ENCODE measurements at places on chromosomes 2 and 18.
A peak's percentile ranks its signal among the peaks of the same experiment; 100 is the strongest.

DNA sequence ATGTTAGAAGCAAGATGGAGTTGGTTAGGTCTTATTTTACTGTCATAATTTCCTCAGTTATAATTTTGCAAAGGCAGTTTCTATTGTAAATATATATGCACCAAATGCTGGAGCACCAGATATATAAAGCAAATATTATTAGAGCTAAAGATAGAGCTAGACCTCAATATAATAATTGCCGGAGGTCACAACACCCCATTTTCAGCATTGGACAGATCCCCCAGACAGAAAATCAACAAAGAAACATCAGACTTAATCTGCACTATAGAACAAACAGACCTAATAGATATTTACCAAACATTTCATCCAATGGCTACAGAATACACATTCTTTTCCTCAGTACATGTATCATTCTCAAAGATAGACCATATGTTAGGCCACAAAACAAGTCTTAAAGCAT is 115.2 kb downstream of the CABYR start:
- DNase-seq, result no peak

- DNase-seq, result no peak
Observed at GRCh38 chr2:113276761-113277425, 1.8 kb downstream of the PAX8 start.

DNA sequence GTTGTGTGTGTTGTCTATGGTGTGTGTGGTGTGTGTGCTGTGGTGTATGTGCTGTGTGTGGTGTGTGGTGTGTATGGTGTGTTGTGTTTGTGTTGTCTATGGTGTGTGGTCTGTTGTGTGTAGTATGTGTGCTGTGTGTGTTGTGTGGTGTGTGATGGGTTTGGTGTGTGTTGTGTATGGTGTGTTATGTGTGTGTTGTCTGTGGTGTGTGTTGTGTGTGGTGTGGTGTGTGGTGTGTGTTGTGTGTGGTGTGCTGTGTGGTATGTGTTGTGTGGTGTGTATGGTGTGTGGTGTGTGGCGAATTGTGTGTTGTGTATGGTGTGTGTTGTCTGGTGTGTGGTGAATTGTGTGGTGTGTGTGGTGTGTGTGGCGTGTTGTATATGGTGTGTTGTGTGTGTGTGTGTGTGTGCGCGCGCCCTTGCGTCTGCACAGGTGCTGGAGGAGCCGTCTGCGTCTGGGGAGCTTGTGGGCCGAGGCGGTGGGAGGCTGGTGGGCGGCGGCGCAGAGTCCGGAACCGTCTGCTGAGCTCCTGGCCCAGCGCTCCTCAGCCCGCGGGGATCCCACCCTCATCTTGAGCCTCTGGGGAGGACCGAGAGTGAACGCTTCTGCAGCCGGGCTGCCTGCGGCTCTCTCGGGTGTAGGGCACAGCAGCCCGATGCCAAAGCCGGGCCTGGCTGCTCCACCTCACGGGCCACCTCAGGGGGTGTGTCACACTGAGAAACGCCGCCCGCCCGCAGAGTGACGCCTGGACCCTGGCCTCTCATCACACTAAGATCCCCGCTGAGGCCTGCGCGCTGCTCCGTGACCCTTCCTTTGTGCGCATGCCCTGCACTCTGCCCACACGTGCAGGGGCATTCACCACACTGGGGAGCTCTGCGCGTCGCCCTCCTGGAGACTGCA is 8.8 kb upstream of the ADI1 start:
- DNase-seq, result no peak

DNA sequence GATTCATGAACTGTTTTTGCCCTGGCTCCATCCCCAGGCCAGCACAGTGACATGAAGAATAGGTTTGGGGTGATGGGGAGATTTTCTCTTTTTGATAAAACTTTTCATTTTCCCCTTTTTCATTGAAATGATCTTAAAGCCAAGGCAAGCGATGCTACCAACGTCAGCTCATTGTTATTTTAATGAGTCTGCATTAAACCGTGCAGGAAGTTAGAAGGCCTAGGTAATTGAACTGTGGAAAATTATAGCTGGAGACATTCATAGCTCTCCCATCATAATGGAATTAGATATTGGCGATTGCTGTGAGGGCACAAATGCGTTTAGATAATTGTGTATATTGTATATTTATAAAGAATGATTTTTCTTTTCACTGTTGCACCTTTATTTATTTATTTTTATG is 33.2 kb downstream of the SMARCAL1 start:
- no peak for DNase-seq

- DNase-seq, result no peak
Observed at GRCh38 chr18:59779979-59780378, 82.8 kb upstream of the CCBE1 start.

DNA sequence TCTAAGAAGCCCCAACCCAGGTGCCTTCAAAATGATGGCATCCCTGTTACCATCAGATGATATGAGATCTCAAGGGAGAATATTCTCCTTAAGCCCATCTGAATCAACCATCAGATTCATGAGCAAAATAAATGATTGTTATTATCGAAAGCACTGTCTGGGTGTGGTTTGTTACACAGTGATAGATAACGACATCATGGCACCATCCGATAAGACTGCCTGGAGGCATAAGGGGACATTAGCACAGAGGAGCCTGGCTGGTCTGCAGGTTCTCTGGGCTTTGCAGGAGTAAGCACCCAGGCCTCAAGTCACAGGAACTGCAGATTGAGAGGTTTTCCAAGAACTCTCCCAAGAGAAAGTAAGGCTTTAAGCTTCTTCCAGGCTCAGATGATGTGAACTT is 15.6 kb downstream of the BMP10 start:
- peak; percentile 23 for DNase-seq

DNA sequence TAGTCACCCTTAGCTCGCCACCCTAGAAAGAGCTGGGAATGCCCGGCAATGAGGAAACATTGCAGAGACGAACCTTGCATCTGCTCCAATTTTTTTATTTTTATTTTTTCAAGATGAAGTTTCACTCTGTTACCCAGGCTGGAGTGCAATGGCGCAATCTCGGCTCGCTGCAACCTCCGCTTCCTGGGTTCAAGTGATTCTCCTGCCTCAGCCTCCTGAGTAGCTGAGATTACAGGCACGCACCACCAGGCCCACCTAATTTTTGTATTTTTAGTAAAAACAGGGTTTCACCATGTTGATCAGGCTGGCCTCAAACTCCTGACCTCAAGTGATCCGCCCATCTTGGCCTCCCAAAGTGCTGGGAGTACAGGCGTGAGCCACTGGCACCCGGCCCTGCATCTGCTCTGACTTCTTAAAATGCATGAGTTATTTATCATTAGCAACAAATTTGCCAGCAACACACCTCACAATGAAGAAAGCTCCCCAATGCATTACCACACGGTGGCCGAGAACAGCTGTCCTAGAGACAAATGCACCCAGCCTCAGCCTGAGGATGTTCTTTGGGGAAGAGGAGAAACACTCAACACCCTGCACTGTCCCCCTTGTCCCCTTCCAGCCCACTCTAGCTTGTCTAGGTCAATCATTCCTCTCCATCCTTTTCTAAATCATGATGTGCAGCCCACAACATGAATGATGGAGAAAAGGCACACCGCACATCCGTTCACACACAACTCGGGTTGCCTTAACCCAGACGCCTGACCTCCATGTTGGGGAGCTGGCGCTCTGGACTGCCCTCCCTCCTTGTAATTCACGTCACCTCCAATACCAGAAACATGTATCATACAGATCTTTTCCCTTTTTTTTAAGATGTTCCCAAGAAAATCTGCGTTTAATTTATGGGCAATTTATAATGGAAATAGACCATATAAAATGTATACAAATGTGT is 46.9 kb downstream of the TTC32 start:
- no peak for DNase-seq

DNA sequence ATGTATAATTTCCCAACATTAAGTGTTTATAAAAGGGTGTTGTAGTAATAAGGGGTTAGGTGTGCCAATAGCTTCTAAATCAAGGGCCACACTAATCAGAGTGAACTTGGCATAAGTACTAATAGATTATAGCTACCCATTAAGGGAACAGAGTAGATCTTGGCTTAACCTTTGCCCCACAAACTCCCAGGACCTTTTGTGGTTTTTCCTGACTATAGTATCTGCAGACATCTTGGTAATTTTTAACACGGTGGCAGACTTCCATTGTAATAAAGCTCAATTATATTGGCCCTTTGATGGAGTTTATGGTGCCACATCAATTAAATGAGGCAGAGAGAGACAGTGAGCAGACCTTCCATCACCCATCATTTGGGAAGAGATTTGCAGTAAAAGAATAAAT is 358.5 kb upstream of the HNRNPA3 start:
- no peak for DNase-seq

GRCh38 chr18:55549474-55550104 is 38.4 kb downstream of the TCF4 start:
- DNase-seq, result peak; percentile 15

DNA sequence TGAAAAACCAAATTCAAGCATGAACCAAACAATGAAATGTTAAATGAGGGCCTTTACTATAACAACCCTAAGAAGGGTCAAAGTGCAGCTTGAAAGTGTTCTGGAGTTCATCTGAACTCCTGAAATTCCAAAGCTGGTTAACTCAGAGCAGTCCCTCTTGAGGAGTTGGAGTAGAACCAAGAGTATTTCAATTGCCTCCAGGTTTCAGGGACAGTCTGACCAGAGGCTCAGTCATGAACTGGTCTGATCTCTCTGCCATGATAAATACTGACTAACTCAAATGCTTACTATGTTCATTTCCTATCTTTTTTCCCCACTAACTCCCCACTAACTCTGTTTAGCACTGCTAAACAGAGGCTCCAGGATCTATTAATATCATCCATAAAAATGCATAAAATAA is 2.7 kb downstream of the STARD7 start:
- peak; percentile 18 for DNase-seq

DNA sequence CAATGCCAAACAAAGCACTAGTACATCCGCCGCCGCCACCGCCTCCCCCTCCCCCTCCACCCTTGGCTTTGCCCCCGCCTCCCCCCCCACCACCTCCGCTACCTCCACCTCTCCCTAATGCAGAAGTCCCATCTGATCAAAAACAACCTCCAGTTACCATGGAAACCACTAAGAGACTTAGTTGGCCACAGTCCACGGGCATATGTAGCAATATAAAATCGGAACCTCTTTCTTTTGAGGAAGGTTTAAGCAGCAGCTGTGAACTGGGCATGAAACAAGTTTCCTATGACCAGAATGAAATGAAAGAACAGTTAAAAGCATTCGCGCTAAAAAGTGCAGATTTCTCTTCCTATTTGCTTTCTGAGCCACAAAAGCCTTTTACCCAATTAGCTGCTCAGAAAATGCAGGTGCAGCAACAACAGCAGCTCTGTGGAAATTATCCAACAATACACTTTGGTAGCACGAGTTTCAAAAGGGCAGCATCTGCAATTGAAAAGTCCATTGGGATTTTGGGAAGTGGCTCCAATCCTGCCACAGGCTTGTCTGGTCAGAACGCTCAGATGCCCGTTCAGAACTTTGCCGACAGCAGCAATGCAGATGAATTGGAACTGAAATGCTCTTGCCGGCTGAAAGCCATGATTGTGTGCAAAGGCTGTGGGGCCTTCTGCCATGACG is 168.0 kb downstream of the ASXL3 start:
- DNase-seq, result no peak

- no peak for DNase-seq
Observed at GRCh38 chr2:187544371-187545080, 9.7 kb downstream of the TFPI start.

DNA sequence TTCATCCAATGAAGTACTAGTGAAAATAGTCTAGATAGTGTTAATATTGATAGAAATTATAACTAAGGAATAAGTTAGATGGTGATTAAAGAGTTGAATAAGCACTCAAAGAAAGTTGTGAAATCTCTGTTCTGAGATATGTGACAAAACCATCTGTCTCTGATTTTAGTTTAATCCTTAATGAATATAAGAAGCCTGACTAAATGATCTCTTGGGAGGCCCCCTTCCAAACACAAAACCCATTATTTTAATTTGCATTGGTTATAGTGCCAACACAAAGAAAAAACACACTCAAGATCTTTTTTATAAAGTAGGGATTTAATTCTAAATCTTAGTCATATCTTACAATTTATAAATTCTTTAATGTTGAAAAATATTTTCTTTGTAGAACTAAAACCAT is 34.0 kb downstream of the SCN2A start:
- DNase-seq, result no peak

DNA sequence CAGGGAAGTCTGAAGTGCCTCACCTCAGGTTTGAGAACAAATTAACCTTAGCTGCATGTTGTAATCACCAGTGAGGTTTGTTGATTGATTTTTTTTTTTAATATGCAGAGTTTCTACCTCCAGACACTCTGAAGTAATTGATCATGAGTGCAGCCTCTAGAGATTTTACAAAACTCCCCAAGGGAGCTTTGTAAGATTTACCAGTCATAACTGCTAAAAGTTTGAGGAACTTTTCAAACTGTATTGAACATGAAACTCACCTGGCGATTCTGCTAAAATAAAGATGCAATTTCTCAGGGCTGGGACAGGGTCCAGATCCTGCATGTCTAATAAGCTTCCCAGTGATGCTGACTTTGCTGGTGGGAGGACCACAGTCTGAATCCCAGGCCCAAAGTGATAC is 339.6 kb upstream of the DCC start:
- DNase-seq, result no peak

GRCh38 chr2:190742431-190742830 is 93.5 kb downstream of the NAB1 start:
- no peak for DNase-seq

DNA sequence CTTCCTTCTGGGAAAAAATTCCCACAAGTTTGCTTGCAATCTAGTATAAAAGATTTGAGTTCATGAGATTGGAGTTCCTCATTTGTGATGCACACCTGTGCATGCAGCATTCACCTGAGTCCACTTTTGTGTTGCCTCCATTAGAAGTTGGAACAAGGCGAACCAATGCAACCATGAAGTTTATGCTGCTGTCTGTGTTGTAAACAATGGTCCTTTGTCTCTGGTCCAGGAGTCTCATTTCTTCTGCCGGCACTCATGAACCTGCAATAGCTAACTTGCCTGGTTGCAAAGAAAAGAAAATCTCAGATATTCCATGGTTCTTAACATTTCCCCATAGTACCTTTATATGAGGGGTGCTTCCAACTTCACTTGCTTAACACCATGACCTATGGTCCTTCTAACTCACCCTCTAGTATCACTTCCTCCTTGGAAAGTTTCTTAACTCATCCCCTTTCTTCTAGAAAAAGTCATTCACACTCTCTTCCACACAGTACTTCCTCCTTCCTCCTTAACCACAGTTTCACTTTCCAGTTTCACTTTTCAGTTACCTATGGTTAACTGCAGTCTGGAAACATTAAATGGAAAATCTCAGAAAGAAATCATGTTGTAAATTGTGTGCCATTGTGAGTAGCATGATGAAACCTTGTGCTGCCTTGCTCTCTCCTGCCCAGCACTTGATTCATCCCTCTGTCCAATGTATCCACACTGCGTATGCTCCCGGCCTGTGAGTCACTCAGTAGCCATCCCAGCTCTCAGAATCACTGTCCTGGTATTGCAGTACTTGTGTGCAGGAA is 128.8 kb upstream of the TRIB2 start:
- DNase-seq, result peak; percentile 84
